ENCODE measurements at places on chromosomes 13 and 19.
A peak's percentile ranks its signal among the peaks of the same experiment; 100 is the strongest.

- no peak for DNase-seq
These were observed 4.8 kb downstream of the KLK7 start for GRCh38 chr19:50978772-50979390.

GRCh38 chr13:99352351-99353245, 45.4 kb upstream of the GPR183 start:
- DNase-seq, result no peak

DNA sequence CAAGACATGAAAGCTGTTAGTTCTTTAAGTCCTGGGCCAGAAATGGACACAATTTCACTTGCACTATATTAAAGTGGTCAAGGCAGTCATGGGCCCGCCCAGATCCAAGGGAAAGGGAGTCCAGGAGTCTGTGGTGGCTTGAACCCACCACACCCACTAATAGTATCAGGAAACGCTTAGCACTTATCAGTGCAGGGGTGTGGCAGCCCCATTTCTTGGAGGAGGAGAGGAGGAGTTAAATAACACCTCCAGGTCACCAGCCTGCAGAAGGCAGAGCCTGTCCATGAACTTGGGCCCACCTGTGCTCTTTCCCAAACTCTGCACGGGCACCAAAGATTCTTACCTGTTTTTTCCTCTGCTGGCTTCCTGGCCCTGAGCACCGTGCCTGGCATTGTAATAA, 5.4 kb upstream of the NTN5 start:
- no peak for DNase-seq

DNA sequence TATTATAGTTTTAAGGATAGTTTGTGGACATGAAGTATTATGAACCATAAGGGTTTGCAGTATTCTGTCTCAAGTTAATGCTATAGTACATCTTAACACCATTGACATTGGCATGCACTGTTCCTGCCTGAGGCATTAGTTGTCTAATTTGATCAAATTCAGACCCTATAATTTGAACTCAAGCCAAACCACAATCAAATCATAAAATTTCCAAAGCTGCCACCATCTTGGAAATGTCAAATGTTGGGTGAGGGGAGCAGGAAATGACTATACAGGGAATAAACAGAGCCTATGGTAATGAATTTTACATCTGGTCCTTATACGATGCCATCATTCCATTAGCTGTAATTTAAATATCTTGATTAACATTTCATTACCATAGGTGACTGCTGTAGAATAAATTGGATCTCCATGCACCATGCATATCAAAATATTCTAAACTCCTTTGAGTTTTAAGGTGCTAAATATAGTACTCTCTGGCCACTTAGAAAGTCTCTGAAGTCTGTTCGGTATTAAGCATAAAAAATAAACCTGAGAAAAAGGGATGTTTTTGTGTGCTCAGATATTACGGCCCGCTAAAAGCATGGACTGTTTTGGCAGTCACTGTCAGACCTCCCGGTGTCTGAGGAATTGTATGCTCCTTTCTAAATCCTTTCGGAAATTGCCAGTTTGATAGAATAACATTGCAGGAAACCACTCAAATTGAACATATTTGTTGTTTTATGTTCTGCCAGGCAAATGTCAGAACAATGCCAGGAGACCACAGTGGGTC, 257.7 kb downstream of the SPRY2 start:
- peak; percentile 14 for DNase-seq

DNA sequence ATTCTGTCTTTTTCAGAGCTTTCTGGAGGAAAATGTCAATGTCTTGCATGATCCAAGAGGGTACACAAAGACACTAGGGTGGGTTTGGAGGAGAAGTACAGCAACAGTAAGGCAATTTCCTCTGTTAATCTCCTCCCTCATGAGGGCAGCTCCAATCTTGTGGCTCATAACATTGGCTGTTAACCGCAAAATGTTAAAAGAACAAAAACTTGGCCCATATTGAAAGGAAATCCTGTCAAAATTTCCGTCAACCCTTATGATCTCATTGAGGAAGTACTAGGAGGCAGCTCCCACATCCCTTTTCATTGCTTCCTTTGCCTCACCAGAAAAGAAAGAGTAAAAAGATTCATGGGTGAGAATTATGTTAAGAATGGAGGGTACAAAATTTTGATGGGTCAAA, 11.6 kb downstream of the OXGR1 start:
- no peak for DNase-seq

DNA sequence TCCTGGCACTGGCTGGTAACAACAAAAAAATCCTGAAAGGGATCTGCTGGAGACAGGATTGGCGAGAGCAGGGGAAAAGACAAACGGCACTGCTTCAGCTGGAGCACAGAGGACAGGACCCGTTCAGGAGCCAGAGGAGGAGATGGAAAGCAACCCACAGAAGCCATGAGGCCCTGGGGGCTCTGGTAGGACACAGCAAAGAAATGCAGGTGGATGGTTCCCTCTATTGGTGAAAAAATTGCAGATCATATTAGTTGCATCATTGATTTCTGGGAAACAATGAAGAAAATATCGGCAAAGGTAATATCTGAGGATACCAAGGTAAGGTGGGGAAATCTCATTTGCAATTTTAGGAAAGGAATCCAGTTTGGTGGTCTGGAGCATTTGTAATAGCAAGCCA, 25.7 kb upstream of the TPP2 start:
- DNase-seq, result no peak

GRCh38 chr19:35844482-35845214, 7.7 kb downstream of the NPHS1 start:
- no peak for DNase-seq

DNA sequence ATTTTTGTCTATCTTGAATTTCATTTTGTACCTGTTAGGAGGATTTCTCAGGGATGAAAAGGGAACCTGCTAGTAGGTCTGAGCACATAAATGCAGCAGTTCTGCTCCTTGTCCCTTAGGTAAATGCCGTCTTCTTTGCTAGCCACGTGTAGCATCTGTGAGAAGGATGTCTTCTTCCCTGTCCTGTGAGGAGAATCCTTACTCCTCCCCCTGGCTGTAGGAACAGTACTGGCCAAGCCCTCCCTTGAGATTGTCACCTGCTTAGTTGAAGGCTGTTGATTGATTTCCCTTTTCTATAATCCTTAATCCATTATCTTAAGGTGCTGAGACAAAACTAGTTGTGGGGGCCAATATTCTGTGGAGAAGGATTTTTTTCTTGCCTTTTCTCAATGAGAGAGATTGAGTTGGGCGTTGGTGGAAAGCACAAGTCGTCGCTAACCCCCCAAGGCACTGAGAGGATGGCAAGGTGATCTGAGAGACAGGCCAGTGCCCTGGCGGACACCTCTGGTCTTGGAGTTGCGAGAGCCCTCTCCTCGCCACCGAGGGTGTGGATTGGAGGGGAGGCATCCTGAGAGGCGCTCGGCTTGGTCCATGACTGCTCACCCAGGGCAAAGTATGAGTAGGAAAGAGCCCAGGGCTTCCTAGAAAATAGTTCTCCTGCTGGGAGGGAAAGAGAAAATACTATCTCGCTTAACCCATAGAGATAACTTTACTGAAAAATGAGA, 216.7 kb downstream of the ATP8A2 start:
- DNase-seq, result no peak

GRCh38 chr13:39988351-39988750, 332.9 kb downstream of the COG6 start:
- no peak for DNase-seq

GRCh38 chr19:40257096-40257517, 28.0 kb downstream of the AKT2 start:
- DNase-seq, result no peak

GRCh38 chr13:73993661-73994060, 140.5 kb downstream of the KLF12 start:
- peak; percentile 60 for DNase-seq

DNA sequence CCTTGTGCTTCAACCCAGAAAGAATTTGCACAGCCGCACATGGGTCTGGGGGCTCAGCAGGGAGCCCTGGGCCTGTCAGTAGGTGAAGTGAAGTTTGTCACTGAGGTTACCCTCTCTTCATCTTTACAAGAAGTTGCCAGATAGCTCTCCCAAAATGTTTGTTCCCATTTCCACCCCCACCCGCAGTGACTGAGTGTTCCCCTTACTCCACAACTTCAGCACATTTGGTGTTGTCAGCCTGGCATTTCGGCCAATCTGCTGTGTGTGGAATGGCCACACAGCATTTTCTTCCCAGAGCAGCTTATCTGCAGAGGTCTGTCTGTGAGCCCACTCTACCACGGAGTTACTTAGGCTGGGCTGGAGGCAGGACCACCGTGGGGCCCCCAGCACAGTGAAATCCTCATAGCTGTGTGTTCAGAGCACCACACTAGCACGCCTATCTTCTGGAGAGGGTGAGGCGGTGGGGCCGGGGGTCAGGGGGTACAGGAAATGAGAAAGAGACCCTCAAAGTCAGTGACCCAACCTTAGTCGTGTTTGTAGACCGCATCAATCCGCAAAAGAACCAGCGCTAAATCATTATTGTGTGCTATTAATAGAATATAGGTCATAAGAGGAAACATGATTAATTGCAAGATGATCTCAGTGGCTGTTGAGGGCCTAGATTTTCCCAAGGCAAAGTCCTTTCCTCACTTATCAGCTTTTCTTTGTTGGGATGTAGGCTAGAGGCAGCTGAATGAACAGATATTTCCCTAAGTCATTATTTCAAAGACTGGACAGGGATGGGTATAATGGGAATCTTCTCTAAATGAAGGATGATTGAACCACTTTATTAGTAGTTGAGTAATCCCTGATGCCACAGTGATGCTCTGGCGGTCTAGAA, 116.0 kb downstream of the SIPA1L3 start:
- DNase-seq, result peak; percentile 55

DNA sequence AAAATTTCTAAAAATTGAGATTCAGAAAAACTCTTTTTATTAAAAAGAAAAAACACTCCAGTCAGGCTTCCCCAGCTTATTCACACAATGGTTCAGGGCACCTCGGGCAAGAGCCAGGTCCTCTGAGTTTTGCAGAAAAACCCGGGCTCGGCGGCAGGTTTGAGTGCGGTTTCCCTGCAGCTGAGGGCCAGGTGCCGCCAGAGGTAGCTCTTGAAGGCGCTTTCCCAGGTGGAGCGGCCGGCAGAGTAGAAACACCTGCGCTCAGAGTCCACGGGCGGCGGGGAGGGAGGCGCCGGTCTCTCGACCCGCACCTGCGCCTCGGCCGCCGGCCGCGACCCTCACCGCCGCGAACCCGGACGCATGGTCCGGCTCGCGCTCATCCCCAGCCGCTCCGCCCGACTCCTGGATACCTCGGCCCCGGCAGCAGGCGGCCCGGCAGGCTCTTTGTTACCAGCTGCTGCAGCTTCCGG, 444 bp downstream of the PROSER1 start:
- no peak for DNase-seq

GRCh38 chr19:39704181-39705044, at the start of gene LGALS14:
Gene LGALS14 (plus strand): TSS chr19:39704481. CDS start chr19:39704529, 48 bp downstream.
- DNase-seq, result no peak

DNA sequence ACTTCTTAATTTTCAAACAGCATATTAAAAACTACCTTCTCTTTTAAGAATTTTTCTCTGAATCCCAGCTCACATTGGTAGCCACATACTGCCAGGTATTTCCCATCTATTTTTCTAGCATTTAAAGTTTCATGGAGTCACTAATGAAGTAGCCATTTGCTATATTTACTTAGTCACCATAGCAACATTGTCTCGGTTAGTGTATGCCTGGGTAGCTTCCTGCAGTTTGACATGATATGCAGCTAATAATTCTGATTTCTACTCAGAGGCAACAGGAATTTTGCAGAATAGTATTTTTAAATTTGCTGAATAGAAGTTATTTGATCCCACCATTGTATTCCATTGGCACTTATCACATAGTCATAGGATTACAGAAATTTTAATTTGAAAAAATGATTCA, 30.9 kb upstream of the KCTD4 start:
- DNase-seq, result peak; percentile 54

- peak; percentile 57 for DNase-seq
These were observed 151.3 kb downstream of the CYSLTR2 start for GRCh38 chr13:48804821-48805601.

DNA sequence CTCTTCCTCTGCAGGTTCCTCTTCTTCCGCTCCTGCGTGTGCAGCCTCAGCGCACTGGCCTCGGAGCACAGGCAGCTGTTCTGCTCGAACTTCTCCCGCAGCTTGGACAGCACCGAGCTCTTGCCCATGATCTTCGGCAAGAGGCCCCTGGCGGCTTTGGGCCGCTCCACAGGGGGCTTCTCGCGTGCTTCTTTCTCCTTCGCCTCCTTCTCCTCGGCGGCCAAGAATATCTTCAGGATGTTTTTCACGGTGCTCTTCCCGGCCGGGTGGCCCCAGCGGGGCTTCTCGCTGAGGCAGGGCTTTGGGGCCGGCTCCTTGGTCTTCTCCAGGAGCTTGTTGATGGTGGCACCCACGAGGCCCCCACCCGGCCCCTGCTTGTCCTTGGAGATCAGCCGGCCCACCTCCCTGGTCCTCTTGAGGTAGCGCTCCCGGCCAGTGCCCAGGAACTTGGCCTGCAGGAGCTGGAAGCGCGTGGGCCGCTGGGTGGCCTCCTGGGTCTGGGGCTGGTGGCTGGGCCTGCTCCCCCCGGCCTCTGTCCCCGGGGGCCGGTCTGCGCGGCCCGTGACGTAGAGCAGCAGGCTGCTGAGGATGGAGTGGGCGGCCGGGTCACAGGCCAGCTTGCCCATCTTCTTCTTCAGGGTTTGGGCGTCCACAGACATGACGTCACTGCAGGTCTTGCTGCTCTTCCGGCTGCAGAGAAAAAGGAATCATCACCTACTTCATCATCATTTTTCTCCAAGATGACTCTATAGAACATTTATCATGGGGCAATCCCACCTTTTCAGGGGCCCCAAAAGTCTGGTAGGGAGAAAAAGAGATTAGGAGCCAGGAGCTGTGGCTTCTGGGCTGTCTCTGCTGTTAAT, 43.8 kb upstream of the GRTP1 start:
- no peak for DNase-seq

- peak; percentile 88 for DNase-seq
These were observed 59.6 kb downstream of the MYO9B start for GRCh38 chr19:17135001-17135853.

DNA sequence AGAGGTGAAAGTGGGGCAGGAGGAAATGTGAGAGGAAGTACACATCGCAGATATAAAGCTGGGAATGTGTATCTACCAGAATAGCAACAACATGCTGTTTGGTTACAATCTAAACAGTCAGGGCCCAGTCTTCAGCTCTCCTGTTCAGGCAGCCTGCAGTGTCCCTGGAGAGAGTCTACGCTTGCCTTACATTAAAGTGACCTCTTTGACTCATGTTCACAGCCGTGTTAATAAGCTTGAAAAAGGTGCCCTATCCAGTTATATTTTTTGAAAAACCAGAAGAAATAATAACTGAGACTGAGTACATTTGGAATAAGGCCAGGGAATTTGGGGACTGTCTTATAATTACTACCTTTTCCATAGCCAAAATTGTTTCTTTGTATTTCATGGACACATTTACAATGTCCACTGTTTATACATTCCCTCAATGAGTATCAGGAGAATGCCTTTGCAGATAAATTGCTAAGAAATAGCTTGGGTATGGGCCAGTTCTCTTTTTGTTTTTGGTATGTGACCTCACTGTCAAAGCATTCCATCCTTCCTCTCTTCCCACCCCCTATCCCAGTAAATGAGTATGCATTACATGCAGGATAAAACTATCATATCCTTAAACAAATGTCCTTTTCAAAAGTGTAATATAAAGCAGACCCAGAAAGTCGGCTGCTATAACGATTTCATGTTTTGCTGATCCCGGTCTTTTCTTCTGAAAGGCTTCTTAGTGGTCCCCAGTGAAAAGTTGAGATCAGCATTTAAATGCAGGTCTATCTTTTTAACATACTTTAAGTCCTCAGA, 82.6 kb downstream of the PCDH9 start:
- DNase-seq, result peak; percentile 48

GRCh38 chr19:33954686-33955085, 158.0 kb downstream of the KCTD15 start:
- DNase-seq, result no peak
